Cortex of kidney (tissue), 1 donor: ENCODE measurements at places on chromosomes 6 and 20.

DNA sequence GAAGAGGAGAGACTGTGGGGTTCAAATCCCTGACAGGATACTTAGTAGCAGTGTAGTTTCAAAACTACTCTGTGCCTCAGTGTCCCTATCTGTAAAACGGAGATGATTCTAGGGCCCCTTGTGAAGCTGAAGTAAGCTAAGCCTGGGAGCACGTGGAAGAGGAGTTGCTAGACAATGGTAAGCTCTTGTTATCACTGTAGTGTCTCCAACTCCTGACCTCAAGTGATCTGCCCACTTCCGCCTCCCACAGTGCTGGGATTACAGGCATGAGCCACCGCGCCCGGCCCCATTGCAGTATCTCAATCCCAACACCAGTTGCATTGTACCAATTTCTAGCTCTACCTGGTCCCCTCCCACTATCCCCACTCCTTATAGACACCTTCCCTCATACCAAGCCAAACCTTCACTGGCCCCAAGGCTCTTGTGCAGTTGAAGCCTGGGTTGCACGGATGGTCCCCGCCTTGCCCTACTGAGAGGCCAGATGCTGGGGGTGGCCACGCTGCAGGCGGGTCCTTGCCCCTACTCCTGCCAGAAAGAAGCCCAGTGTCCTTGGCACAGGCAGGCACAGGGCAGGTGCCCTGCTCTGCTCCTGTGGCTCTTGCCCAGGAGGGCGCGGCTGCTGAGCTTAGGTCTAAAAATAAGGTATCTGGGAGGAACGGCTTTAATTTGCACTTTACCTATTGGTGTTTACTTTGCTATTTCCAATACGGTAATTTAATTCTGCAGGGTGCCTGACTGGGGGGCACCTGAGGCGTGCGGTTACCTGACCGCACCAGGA lies 118.1 kb downstream of the VEGFA start:
- no peak for DNase-seq

- no peak for DNase-seq
Observed at GRCh38 chr20:44963325-44964215, 2.7 kb upstream of the STK4 start.

DNA sequence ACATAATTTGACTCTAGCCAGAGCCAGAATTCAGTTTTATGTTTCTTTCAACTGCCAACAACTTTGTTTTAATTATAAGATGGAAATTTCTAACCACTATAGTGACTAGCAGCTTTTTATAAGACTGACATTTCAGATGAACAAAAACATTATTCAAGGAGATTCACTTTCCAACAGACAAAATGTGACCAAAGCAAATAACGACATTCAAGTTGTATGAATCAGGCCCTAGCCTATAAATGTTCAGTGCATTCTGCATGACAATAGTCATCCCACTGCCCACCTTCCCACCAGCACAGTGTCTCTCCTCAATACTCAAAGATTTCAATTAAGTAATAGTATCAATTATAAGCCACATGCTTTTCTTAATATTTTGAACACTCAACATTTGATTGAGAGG lies 200.7 kb downstream of the KHDC1L start:
- no peak for DNase-seq

DNA sequence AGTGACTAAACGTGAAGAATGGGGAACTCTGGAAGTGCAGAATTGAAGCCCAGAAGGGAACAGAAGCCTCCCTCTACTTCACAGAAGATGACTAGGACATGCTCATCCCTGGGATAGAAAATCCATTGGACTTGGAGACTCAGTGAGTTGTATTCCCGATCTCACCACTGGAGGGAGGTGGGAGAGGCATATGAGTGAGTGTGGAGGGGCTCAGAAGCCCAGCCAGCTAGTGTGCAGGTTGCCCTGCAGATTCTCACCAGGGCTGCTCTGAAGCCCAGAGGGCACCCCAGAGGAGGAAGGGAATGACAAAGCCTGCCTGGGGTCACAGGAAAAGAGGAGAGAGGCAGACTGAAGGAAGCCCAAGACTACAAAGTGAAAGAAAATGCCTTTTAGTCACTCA lies 42.1 kb upstream of the HLA-E start:
- DNase-seq, result no peak

GRCh38 chr20:7754102-7754501 lies 186.2 kb downstream of the HAO1 start:
- no peak for DNase-seq

DNA sequence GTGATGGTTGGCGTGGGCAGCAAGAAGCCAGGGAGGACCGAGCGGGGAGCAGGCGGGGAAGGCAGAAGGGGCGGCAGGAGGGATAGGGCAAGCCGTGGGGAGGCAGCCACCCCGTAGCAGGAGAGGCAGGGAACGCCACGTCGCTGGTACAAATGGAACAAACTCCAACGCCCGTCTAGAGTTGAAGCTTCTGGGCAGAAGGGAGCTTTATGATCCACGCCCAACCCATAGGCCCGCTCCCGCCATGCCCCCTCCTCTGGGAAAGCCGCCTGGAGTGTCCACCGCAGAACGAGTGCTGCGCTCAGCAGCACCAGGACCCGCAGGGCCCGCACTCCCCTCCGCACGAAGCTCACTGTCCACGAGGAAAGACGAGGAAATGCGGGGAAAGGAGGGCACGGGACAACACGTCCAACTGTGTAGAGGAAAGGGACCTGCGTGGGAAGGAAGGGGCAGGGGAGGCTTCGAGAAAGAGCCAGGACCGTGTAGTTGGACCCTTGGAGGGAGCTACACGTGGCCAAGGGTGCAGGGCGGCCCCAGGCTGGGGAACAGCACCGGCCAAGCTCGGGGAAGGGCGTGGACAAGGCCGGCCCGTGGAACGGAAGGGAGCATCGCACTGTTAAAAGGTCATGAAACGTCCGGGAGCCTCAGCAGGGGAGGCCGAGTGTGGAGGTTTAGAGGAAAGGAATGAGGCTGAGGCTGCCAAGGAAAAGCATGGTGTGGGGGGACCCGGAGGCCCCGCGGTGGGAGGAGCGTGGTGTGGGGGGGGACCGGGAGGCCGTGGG lies 204.0 kb downstream of the DLL1 start:
- DNase-seq, result no peak

DNA sequence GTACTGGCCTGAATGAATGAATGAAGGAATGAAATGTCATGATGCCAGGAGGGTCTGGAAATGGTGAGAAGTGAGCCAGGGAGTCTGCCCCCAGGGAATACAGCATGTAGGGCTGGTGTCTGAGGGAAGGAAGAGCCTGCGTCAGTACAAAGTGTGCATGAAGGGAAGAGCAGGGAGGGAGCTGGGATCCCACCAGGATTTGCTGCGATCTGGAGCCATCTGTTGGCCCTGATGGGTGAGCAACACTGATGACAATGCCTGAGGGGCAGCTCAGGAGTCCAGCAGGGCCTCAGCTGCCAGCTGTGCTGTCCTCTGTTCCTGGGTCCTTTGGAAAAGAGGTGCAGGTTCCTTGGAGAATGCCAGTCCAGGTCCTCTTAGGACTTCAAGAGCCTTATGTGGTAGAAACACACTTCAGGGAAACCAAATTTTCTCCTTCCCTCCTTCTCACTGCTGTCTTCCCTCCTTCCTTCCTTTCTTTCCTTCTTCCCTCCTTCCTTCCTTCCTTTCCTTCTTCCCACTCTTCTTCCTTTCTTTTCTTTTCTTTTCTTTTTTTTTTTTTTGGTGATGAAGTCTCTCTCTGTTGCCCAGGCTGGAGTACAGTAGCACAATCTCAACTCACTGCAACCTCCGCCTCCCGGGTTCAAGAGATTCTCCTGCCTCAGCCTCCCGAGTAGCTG lies 11.5 kb downstream of the BPI start:
- no peak for DNase-seq

DNA sequence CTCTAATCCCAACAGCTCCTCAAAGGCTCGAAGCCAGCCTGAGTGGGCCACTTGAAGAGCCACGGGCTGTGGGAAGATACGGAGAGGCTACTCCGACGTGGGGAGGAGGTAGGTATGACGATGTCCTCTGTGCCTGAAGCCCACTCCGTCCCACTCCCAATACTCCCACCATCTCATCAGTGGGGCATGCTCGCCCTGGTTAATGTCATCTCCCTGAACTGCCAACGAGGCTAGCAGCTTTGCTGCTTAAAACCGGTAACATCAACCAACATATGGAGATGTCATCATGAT lies 11.1 kb downstream of the NRN1 start:
- no peak for DNase-seq

GRCh38 chr6:35161776-35162607 lies 20.9 kb upstream of the TCP11 start:
- DNase-seq, result no peak

GRCh38 chr6:170097505-170098427 lies 193.1 kb downstream of the DLL1 start:
- no peak for DNase-seq

DNA sequence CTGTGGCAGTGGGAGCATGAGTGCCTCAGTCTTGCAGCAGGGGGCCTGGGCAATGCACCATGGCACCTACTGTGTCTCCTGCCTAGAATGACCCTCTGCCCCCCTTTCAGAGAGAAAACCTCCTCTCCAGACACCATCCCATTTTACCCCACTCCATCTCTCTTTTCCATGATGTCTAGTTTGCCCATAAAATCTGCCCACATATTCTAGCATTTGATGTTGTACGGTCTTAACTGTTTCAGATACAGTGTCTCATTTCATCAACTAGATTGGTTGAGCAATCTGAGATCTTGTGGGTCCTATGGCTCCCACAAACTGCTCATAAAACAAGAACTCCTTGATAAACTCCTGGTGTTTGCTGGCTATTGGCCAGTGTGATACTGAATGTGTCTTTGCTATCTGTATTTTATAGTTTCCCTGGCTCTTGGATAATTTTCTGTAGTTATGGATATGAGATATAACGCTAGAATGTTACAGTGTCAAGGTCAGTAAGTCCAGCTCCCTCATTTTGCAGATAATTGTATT lies 8.1 kb downstream of the PNPLA1 start:
- DNase-seq, result no peak

- no peak for DNase-seq
Observed at GRCh38 chr20:4814696-4815252, 93.1 kb downstream of the PRND start.

DNA sequence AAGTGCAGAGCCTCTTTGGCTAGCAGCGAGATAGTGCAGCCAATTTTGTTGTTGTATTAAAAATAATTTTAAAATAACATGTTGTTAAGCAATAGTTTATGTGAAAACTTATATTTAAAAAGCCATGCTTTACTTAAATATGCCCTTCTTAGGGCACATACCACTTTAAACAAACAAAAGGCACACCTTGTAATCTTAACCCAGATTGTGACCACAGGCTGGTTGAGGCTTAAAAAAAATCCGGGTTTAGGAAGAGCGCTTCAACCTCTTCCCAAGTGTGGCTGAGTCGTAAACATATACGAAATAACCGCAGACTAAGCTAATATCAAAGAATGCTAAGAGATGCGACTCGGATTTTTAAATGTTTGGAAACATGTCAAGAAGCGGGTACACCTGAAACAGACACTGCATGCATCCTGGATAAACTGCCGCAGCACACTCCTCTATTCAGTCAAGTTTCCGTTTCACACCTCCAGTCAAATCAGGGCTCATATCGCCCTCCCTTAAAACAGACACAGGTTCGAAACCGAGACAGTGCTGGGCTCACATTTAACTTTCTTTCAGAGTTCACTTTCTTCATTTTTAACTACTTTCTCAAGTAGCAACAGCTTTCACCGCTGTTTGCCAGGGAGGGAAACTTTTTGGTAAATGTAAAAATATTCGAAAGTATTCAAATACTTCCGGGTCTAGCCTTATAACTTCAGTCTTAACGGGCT lies 1.5 kb downstream of the DEK start:
- DNase-seq, result no peak

GRCh38 chr6:107812234-107812769 lies 11.8 kb downstream of the SCML4 start:
- no peak for DNase-seq

- DNase-seq, result no peak
Observed at GRCh38 chr20:23939641-23940040, 48.9 kb downstream of the GGTLC1 start.

- no peak for DNase-seq
Observed at GRCh38 chr6:69294407-69294806, 502.4 kb downstream of the LMBRD1 start.

GRCh38 chr6:19558201-19558600 lies 279.0 kb upstream of the ID4 start:
- no peak for DNase-seq

GRCh38 chr6:34985236-34985635 lies 96.2 kb downstream of the ANKS1A start:
- DNase-seq, result no peak

GRCh38 chr6:72863131-72863530 lies 241.3 kb downstream of the KCNQ5 start:
- no peak for DNase-seq

- DNase-seq, result no peak
Observed at GRCh38 chr6:110357298-110357663, 868 bp downstream of the METTL24 start.

DNA sequence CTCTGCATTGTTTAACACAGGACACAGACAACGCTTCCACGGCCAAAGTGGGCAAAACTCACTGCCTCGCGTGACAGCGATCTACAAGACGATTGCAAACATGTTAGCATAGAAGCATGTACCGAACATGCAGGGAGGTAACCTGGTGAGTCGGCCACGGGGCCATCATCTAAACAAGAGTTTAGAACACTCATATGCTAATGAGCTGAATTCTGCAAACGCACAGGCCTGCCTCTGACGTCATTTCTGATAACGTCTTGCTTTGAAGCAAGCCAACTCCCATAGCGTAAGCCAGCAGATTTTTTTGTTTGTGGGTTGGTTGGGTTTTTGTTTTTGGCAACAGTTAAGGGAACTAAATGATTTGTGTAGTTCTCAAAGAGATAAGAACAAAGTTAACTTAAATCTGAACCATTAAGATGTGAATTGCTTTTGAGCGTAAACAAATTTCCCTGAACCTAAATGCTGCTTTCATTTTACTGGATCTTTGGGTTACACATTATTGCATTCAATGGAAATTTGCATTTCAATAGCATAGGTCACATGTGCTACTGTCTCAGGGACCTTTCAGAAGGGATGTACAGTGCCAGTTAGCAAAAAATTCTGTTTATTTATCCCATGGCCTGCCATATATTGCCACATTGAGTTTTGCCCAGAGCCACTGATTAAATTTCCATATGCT lies 184.5 kb upstream of the PDE10A start:
- no peak for DNase-seq

DNA sequence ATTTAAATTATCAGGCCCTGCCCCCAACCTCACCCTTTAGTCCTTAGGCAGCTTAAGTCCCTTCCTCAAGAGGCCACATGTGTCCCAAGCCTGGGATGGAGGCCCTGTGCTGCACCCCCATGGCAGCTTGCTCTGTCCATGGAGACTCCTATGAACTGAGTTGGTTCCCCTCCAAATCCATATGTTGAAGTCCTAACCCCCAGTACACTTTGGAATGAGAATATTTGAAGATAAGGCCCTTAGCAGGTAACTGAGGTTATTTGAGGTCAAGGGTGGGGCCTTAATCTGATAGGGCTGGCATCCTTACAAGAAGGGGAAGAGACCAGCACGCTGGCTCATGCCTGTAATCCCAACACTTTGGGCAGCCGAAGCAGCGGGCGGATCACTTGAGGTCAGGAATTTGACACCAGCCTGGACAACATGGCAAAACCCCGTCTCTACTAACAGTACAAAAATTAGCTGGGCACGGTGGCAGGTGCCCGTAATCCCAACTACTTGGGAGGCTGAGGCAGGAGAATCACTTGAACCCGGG lies 6.7 kb upstream of the BEND3 start:
- DNase-seq, result no peak

- no peak for DNase-seq
Observed at GRCh38 chr6:43070028-43070632, 6.0 kb upstream of the PTK7 start.

- no peak for DNase-seq
Observed at GRCh38 chr6:125526007-125526720, 223.3 kb upstream of the HEY2 start.
